ENCODE measurements at places on chromosomes 7 and 10.

DNA sequence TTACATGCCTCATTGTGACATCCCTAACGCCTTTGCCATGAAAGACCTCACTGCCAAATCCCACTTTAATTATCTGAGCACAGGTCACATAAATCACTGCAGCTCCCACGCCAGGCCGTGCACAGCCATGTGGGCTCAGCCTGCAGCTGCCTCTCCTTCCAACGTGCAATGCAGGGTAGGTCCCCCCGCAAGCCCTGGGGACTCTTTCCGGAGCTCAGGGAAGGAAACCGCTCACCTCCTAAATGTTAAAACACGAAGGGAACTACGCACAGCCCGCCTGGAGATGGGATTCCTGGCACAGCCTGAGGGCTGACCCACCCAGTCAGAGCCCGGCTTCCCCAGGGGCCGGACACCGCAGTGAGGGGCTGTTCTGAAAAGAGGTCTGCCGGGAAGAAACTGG lies 128.0 kb downstream of the MAD1L1 start:
- DNase-seq, result no peak

- DNase-seq, result no peak
Observed at GRCh38 chr7:20232848-20233247, 15.7 kb upstream of the MACC1 start.

- DNase-seq, result no peak
Observed at GRCh38 chr7:21346297-21346696, 81.6 kb upstream of the SP4 start.

GRCh38 chr10:988667-989545 lies 672 bp downstream of the GTPBP4 start:
- no peak for DNase-seq

- DNase-seq, result no peak
Observed at GRCh38 chr7:63024446-63024845, 974.2 kb upstream of the ZNF722 start.

GRCh38 chr10:49654036-49654693 lies 25.3 kb upstream of the C10orf53 start:
- DNase-seq, result no peak

GRCh38 chr10:96619120-96619519 lies 32.3 kb upstream of the TM9SF3 start:
- no peak for DNase-seq

- no peak for DNase-seq
Observed at GRCh38 chr10:67222934-67223333, 297.1 kb downstream of the LRRTM3 start.

DNA sequence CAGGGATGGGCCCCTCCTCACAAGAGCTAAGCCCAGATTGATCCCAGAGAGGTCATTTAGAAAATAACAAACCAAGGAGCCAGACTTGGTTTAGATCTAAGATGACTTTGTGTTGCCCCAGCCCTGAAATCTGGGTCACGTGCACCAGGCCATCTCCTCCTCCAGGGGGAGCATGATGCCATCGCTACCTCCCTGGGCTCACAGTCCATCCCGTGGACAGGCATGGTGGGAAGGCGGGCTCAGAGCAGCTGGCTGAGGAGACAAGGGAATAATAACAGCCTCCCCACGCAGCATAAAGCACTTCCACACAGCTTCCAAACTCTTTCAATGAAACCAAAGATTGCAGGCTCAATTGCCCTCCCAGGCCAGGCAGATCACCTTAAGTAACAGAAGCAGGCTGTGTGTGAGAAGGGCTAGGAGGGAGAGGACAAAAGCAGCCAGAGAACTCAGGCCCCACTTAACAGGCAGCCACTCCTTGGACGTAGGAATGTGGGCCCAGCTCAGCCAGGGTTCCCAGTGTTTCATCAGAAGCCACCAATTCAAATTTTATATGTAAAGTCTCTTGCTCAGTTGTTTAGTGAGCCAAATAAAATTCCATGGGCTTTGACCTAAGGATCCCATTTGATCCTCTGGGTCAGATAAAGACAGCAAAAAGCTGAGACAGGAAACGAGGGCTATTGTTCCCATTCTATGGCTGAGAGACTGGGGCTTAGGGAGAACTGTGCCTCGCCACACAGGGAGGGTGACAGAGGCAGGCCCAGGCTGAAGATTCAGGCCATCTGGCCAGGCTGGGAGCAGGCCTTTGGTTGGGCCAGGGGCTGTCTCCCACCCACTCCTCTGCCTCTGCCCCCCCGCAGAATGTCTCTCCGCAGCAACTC lies 100.2 kb downstream of the COL13A1 start:
- DNase-seq, result no peak

DNA sequence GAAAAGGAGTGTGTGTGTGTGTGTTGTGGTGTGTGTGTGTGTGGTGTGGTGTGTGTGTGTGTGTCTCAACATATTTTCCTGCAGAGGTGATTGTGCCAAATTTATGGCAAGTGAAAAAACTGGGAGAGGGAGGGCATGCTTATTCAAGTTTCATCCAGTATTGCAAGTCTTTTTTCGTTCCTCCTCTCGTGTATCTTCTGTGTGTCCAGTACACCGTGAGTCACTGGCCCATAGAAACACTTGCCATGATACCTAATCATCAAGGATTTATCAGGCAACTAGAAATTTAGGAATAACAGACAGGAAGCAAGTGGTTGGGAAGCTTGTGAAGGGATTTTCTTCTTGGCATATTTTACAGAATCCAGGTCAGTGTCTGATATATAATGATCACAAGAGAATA lies 820.5 kb downstream of the GATA3 start:
- DNase-seq, result no peak
